ENCODE measurements at places on chromosomes 11 and 22.

DNA sequence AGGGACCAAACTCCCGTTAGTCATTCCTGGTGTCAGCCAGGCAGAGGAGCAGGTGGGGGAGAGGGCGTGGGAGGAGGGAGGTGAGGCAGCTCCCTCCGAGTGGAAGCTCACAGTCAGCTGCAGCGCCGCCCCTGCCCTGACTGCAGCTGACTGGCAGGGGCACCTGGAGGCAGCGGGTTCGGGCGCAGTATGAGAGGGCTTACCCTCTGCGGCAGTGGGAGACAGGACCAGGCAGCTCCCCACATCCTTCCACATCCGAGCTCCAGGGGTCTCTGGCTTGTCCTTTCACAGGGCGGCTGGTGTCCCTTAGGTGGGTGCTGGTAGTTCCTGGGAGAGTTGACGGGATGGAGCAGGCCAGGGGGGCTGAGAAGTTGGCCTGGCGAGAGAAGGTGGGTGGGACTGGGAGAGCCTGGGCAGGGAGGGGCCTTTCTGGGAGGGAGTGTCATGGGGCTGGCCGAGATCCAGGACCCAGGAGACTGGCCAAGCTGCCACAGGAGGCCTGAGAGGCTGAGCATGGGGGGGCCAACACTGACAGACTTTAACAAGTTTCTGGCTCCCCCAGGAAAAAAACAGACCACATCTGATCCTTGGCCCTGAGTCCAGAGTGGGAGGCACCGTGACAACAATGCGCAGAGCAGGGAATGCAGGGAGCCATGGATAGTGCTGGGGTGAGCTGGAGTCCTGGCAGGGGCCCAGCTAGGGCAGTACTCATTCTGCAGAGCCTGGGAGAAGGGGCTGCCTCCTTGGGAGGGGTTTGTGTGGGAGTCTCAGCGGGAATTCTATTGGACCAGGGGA lies 4.9 kb downstream of the ADORA2A start:
- DNase-seq: no peak

DNA sequence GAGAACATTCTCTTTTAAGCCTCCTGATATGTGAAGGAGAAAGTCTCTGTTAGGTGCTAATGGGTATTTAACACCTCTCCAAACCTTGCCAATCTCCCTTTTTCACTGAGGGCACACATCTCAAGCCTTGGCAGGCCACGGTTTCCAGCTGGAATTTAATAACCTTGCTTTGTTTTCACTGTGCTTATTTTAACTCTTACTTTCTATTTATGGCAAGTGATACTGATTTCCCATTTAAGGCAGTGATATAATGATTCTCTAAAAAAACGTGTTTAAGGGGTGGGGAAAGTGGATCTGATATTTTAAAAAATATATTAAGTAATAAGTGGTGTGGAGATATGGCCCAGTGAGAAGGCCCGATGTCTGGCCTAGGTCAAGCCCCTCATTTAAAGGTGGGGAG lies 1.1 kb upstream of the RASD2 start:
- no peak for DNase-seq

DNA sequence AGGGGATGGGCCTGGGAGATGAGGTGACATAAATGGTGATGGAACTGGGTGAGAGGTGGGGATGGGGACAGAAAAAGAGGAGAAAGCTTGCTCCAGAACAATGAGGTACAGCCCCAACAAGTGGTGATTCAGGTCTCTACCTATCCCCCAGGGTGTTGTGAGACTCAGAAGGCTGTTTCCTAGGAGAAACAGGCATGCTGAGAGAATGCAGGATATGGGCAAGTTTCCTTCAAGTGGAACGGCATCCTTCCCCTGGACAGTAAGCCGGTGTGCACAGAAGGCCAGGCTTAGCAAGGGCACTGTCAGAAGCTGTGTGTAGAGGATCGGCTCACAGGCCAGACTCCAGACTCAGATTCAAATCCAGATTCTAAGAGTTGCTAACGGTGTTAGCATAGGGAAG lies 34.1 kb upstream of the CRTAM start:
- no peak for DNase-seq

DNA sequence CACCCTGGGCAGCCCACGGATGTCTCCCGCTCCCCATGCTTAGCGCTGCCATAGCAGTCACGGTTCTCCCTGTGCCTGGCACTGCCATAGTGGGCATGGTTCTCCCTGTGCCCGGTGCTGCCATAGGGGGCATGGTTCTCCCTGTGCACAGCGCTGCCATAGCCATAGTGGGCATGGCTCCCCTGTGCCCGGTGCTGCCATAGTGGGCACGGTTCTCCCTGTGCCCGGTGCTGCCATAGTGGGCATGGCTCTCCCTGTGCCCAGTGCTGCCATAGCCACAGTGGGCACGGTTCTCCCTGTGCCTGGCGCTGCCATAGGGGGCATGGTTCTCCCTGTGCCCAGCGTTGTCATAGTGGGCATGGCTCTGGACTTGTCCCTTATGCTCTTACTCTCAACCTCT lies 19.9 kb upstream of the ARAP1 start:
- no peak for DNase-seq

GRCh38 chr11:67632982-67633755 lies 3.4 kb upstream of the NUDT8 start:
- DNase-seq: no peak

GRCh38 chr11:113163291-113164030 lies 150.9 kb upstream of the TTC12 start:
- DNase-seq: no peak

DNA sequence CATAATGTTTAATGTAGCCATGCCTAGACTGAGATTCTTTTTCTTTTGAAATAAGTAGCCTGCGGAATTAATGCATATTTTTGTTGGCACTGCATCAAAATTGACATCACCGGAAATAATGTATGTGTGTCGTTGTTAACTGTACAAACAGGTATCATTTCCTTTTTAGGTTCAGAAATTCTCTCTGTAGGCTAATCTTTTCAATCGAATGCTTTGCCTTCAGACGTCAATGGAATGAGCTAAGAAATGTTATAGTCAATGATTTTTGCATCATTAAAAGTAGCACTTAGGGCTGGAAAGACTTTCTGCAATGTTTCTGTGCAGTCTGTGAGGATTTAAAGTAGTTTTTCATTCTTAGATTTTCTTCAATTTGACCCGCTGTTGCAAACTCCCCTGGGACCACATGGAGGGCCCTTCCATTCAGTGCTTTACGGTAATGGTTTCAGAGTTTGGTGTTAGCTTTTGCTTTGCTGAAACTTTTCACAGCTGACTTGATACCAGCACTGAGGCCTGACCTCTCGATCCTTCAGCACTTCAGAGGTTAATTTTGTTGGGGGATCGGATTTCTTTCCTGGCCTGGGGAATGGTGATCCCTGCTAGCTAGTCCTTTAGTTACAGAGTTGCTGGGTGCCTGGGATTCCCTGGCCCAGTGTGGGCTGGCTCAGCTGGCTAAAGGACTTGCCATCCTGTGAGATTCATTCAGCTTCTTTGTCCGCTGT lies 137.8 kb downstream of the DBX1 start:
- DNase-seq: no peak

DNA sequence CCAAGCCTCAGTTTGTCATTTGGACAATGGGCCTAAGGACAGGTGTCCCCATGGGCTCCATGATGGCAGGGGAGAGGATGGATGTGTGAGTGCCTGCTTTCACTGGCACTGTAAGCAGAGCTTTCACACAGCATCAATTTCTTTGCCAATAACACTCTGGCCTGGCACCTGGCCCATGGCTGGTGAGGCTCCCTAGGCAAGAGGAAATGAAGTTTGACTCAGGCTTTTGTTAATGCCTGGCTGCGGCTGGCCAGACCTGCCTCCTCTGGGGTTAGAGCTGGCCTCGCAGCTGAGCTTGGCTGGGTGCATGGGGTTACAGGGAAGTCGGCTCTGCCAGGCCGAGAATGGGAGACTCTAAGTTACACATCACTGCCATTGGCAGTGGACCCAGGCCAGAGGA lies 30.0 kb upstream of the SEZ6L start:
- no peak for DNase-seq

DNA sequence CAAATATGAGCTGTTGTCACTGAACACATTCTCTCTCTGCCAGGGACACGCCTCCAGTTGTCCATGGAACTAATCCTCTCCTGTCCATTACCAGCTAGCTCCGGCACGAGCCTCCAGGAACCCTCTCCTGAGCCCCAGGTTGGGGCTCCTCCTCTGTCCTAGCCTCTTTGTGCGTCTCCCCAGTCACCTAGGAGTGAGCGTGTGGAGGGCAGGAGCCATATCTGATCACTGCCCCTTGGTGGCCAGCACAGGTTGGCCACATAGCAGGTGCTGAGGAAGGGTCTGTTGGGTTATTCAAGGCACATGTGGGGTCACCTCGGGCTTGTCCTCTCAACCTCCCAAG lies 2.5 kb downstream of the SYVN1 start:
- no peak for DNase-seq

GRCh38 chr11:69183613-69184012 lies 27.9 kb downstream of the SMIM38 start:
- DNase-seq: no peak

- DNase-seq: no peak
Observed at GRCh38 chr11:119710417-119710816, 18.6 kb downstream of the NECTIN1 start.

DNA sequence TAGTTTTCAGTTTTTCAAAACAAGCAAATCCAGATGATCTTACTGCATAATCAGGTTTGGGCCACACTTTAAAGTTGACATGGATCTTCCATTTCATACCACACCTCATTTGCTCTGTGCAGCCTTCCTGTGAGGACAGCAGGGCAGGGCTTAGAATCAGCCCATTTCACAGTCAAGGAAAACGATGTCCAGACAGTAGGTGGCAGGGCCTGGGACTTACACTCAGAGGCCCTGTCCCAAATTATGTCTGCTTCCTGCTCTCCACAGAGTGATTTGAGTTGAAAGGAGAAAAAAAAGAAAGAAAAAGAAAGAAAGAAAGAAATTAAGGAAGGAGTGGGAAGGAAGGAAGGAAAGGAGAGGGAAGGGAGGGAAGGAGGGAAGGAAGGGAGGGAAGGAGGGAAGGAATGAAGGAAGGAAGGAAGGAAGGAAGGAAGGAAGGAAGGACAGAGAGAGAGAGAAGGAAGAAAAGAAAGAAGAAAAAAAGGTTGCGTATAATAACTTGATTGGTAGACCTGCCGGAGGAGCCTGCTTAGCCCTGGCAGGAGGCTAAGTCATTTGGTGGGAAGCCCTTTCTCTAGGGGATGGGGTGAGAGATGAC lies 23.6 kb downstream of the TSKU start:
- no peak for DNase-seq

GRCh38 chr11:69972351-69972802 lies 105.7 kb upstream of the ANO1 start:
- no peak for DNase-seq

DNA sequence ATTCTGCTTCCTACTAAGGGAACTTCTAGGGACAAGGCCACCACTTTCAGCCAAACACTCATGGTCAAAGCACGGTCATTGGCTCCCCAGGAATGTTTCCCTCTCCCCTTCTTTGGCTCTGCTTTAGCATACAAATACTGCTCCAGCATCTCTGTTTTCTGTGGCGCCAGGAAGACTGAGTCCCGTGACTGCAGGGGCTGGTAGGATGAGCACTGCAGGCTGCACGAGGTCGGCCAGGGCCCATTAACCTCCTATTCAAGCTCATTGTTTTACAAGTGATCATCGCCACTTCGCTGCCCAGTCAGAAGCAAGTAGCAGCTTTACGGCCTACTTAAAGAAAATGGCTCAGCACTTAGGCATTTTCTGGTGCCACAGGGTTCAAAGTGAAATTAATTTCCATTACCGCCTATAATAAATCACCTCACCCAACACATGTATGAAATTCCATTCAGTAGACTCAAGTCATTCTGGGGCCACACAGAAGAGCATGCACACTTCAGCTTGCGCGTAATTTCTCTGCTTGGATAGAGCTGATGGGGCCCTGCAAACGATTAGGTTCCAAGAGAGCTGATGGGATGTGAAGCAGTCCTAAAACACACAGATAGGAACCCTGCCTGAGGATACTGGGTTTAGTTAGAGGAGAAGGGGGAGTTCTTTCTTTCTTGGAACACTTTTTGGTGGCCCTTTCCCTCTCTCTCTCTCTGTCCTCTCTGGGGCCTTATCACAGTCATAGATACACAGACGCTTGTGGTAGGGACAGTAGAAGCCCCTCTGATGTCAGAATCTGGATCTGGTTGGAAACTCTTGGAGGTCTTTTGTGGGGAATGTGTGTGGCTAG lies 173.7 kb downstream of the KIF18A start:
- DNase-seq: no peak

DNA sequence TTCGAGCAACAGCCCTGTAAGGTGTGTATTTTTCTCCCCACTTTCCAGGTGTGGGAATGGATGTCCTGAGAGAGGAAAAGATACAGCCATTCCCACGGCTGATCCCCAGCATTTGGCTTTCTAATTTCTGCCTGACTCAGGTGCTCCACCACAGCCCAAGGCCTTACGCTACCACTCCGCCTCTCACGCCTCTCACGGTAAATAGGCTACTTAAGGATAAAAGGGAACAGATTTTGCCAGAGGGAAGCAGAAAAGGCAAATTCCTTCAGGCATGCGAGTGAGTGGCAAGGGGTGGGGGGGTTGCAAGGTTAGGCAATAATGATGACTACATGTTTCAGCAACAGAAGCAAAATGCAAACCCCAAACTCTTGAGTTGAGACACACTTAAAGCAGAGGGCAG lies 9.2 kb downstream of the PVALB start:
- DNase-seq: no peak

GRCh38 chr11:58003036-58003435 lies 20.6 kb upstream of the OR9Q1 start:
- DNase-seq: no peak

DNA sequence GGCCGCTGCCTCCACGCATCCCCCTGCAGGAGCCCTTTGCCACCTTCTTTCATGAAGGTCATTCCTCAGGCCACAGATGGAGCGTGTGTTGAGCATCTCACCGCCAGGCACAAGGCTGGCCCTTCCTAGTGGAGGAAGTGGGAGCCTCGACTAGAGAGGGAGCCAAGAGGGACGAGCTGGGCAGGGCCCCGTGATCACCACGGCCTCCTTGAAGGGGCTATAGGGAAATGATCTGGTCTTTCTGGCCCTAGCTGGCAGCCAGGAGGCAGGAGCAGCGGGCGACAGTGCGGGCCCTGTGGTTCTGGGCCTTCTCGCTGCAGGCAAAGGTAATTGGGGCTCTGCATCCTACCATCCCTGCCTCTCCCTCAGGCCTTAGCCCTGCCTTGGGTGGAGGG lies 49.1 kb downstream of the PISD start:
- DNase-seq: no peak

- no peak for DNase-seq
Observed at GRCh38 chr22:42992886-42993479, 22.0 kb downstream of the PACSIN2 start.

GRCh38 chr11:60064111-60064510 lies 7.6 kb downstream of the MS4A3 start:
- DNase-seq: peak; percentile 45

GRCh38 chr11:72233773-72234513 lies 9.4 kb downstream of the INPPL1 start:
- no peak for DNase-seq

- DNase-seq: no peak
Observed at GRCh38 chr11:109972181-109972715, 120.9 kb upstream of the ZC3H12C start.

GRCh38 chr22:41022470-41023298 lies 69.7 kb upstream of the EP300 start:
- peak; percentile 96 for DNase-seq

DNA sequence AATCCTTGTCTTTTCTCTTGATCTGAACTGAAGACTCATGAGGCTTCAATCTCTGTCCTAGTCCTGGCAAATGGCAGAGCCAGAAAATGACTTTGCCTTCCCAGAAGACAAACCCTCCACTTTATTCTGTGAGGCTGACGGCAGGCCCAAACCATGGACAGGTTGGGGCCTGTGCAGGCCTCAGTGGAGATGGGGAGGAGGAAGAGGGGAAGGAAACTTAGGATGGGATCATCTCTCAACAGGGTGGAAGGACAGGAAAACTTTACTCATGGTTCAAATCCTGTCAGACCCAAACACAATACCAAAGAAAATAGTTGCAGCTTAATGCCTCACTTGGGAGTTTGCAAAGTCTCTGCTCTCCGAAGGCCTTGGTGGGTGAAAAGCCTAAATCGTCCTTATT lies 9.8 kb downstream of the RPL27A start:
- DNase-seq: no peak

Data from HL-60 (cell line).